ENCODE measurements at places on chromosomes 7 and 10. TPM values are rescaled to one million over a fixed set of nuclear protein-coding genes. Genes with fewer than 3 reads are reported as not detected.
A peak's percentile ranks its signal among the peaks of the same experiment; 100 is the strongest.

GRCh38 chr7:30733216-30733615 lies 18.7 kb upstream of the INMT start:
- no peak for DNase-seq
- no peak overlapping the region for H3K4me3 ChIP-seq
- H3K27ac ChIP-seq = no peak overlapping the region
- no peaks in the 10 kb centered on the region for H3K27me3 ChIP-seq
- no peaks in the 10 kb centered on the region for H3K36me3 ChIP-seq

GRCh38 chr7:57482-58255 lies 134.7 kb upstream of the FAM20C start:
- no peaks in the 10 kb centered on the region for H3K4me1 ChIP-seq
- H3K27me3 ChIP-seq = no peaks in the 10 kb centered on the region
- no peaks in the 10 kb centered on the region for H3K36me3 ChIP-seq

- H3K4me3 ChIP-seq = no peak overlapping the region
- no peaks in the 10 kb centered on the region for H3K36me3 ChIP-seq
- no peak overlapping the region for H3K27ac ChIP-seq
These were observed 444.8 kb downstream of the GRID1 start for GRCh38 chr10:85921789-85922188.

GRCh38 chr7:20514364-20514763 lies 101.1 kb upstream of the ABCB5 start:
- no peak overlapping the region for H3K4me3 ChIP-seq
- H3K27me3 ChIP-seq = no peaks in the 10 kb centered on the region
- no peaks in the 10 kb centered on the region for H3K36me3 ChIP-seq
- DNase-seq = peak; percentile 70
- H3K4me1 ChIP-seq = no peaks in the 10 kb centered on the region

DNA sequence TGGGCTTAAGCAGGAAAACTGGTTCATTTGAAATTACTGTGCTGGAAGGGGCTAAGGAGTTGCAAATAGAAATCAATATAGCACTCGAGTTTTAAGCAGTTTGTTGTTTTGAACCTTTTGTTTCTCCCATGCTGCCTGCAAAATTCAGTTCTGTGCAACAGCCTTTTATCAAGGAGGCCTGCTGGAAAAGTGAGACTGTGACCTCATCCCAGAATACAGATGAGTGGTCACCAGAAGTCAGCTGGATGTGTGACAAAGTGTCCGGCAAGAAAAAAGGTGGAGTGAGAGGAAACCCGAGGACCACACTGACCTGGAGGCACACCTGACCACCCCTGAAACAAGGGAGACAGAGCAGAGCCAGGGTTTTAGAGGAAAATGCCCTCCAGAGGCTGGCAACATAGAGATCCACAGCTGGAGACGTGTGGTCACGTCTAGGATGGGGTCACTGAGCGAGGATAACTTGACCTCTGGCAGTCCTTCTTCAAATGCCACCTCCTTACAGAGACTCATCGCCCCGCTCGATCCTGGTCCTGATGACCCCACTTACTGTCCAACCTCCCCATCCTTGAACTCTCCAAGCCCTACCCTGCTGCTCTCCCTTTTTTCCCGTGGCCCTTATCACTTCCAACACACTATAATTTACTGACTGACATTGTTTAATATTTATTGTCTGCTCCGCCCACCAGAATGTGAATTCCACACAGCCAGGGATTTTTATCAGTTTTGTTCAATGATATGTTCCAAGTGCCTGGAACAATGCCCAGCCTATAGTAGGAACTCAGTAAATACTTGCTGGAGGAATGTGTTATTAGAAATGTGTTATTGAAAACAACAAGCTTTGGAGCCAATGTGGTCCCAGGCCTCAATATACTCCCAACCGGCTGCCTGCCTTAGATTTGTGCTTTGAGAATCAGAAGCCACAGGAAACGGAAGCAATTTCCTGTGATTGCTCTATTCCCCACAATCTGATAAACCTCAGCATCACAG lies 243.8 kb downstream of the GLI3 start:
- no peak overlapping the region for H3K4me3 ChIP-seq
- H3K4me1 ChIP-seq = no peaks in the 10 kb centered on the region
- H3K36me3 ChIP-seq = no peaks in the 10 kb centered on the region
- H3K27ac ChIP-seq = no peak overlapping the region
- no peak for DNase-seq
- H3K27me3 ChIP-seq = no peaks in the 10 kb centered on the region

GRCh38 chr10:110267276-110267675 lies 37.4 kb downstream of the SMNDC1 start:
- no peak for DNase-seq
- no peaks in the 10 kb centered on the region for H3K4me1 ChIP-seq
- no peaks in the 10 kb centered on the region for H3K27me3 ChIP-seq
- no peak overlapping the region for H3K27ac ChIP-seq
- H3K36me3 ChIP-seq = no peaks in the 10 kb centered on the region

GLI3 gene
- 11.1 TPM for total RNA-seq
